NCI-H82 (cell line): ENCODE measurements at places on chromosomes 5 and 9.

DNA sequence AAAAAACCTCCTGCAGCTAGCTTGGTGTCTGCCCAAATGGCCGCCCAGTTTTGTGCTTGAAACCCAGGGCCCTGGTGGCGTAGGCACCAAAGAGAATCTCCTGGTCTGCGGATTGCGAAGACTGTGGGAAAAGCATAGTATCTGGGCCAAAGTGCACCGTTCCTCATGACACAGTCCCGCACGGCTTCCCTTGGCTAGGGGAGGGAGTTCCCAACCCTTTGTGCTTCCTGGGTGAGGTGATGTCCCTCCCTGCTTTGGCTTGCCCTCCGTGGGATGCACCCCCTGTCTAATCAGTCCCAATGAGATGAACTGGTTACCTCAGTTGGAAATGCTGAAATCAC is 83.0 kb upstream of the JAK2 start:
- DNase-seq, result no peak

- no peak for DNase-seq
These were observed 367.8 kb downstream of the IRX2 start for GRCh38 chr5:2383698-2384065.

- no peak for DNase-seq
These were observed 4.1 kb upstream of the GRAMD2B start for GRCh38 chr5:126419102-126419501.

GRCh38 chr5:118243613-118244012 is 744.7 kb downstream of the DTWD2 start:
- DNase-seq, result no peak

GRCh38 chr5:179975713-179976134 is 68.0 kb upstream of the TBC1D9B start:
- DNase-seq, result peak; percentile 40

GRCh38 chr5:110165366-110165765 is 475.6 kb downstream of the MAN2A1 start:
- no peak for DNase-seq

DNA sequence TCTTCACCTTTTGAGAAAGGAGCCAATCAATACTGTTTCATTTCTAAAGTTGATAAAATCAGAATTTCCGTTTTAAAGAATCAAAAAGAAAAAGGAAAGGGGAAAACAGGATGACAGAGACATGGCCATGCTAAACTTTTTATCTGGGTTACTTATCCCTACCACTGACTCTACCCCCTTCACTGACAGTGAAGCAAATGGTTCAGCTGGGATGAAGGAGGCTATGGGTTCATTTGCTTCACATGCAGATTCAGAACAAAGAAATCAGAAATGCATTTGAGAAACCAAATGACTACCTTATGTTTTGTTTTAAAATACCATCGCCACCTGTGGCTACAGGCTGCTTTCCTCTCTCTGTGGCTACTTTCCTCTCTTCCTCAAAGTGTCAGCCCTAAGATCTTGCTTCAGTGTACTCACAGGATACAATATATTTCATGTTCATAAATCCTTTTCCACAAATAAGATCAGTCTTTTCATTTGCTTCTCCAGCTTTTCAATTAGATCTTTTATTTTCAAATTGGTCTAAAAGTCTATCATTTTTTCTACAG is 53.3 kb downstream of the LPAR1 start:
- DNase-seq, result no peak

DNA sequence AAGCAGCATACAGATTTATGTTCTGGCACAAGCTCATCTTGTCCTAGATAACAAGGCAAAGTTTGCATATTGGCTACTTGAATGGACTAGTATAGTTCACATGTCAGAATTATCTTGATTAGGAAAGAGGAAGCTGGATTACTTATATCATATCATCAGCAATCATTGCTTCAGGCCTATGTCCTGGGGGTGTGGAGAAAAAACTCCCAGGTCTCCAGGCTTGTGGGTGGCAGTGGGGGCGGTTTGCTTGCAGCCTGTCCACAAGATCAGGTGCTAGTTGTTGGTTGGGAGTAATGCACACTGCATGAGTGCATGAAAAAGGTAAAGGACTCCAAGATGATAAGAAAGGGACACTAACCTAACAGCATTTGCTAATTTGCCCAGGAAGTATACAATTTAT is 326.4 kb upstream of the PDE4D start:
- no peak for DNase-seq

- no peak for DNase-seq
These were observed 240.5 kb downstream of the GADD45G start for GRCh38 chr9:89845321-89845720.

- DNase-seq, result no peak
These were observed 13.8 kb upstream of the CCL28 start for GRCh38 chr5:43425983-43426382.

DNA sequence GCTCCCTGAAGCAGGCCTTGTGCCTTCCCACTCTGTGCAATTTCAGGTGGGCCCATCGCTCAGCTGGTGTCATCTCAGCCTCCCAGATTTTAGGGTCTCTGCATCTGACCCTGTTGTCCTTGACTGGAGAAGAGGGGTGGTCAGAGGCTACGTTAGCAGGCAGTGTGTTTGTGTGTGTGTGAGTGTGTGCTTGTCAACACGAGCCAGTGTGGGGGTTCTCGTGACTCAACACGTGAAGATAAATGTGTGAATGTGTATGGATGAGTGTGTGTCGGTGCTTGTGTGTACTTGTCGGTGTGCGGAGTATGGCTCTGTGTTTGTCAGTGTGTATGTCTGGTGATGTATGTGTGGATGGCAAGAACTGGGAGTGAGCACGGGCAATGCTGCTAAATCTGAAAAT is 142.6 kb upstream of the KLF4 start:
- DNase-seq, result no peak

DNA sequence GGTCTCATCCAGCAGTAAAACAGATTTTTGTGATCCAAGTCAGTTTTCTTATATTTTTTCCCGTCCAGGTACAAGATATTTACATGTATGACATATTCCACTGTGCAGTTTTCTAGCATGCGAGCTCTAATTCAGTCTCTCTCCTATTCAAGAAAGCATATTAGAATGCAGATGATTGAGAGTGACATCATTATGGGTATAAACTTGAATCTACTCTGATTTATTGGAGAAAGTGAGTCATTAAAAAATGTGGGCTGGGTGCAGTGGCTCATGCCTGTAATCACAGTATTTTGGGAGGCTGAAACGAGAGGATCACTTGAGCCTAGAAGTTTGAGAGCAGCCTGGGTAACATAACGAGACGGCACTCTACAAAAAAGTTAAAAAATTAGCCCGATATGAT is 6.2 kb downstream of the FER start:
- no peak for DNase-seq

DNA sequence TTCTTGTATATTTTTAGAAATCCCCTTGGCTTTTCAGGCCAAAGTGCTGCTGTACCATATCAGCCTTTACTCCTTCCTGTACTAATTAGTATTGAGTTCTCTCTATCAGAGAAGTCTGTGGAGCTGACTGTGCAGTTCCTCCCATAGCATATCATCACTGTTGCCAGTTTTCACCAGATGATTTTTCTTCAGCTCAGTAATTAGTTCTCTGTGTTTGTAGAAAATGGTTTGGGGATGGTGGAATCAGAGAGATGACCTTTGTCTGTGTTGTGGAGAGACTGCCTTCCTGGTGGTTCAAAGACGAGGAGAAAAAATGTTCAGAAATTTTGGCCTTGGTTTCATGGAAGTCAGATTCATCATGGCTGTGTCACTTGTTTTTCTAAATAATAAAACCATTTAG is 227.5 kb upstream of the ACTBL2 start:
- no peak for DNase-seq

GRCh38 chr5:99926463-99926862 is 608.7 kb upstream of the FAM174A start:
- no peak for DNase-seq

GRCh38 chr9:116342061-116342460 is 188.5 kb downstream of the PAPPA start:
- no peak for DNase-seq

- no peak for DNase-seq
These were observed 70.0 kb upstream of the RAD23B start for GRCh38 chr9:107213080-107213479.

DNA sequence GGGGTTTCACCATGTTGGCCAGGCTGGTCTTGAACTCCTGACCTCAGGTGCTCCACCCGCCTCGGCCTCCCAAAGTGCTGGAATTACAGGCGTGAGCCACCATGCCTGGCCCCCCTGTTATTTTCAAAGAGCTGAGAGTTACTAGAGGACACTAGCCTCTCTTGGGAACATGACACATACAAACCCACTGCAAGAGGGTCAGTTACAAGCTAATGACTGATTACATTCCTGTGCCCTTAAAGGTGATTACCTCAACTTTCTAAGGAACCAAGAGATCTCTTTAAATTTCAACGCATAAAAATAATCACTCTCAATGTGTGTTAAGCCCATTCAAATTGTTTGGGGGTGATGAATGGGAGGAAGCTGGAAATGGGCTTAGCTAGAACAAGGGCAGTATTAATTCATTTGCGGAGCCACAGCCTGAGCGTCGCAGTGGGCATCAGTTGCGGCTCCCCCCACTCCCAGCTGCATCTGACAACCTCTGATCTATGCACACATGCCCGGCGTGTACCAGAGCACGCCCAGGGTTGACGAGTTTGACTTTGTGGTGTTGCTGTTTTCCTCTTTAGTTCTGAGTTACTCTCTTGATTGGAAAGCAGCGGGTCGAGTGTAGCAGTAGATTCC is 146.9 kb downstream of the GOLPH3 start:
- peak; percentile 32 for DNase-seq

DNA sequence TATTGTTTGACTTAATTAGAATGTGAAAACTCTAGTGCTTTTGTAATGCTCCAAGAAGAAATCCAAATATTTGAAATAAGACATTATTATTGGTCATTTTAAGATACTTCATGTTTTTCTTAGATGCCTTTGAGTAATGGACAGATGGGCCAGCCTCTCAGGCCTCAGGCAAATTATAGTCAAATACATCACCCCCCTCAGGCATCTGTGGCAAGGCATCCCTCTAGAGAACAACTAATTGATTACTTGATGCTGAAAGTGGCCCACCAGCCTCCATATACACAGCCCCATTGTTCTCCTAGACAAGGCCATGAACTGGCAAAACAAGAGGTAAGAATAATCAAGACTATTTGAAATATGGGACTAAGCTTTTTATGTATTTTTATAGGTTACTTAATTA is 69.2 kb upstream of the SREK1 start:
- peak; percentile 34 for DNase-seq

DNA sequence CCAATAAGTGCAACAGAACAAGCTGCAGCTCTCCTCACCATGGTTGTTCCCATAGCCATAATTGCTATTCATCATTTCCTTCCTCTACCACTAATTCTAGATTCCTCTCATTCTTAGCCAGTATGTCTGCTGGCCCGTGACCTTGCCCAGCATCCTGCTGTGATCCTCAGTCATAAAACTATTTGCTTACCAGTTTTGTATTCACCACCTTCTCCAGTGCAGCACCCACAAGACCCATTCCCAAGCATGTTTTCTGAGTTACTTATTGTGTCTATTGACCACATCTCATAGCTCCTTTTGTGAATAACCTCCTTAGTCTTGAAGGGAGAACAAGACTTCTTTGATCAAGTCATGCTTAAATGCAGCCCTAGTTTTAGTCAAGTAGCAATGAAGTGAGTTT is 488.0 kb upstream of the CTNND2 start:
- no peak for DNase-seq

GRCh38 chr9:118563677-118564076 is 805.6 kb downstream of the BRINP1 start:
- no peak for DNase-seq

DNA sequence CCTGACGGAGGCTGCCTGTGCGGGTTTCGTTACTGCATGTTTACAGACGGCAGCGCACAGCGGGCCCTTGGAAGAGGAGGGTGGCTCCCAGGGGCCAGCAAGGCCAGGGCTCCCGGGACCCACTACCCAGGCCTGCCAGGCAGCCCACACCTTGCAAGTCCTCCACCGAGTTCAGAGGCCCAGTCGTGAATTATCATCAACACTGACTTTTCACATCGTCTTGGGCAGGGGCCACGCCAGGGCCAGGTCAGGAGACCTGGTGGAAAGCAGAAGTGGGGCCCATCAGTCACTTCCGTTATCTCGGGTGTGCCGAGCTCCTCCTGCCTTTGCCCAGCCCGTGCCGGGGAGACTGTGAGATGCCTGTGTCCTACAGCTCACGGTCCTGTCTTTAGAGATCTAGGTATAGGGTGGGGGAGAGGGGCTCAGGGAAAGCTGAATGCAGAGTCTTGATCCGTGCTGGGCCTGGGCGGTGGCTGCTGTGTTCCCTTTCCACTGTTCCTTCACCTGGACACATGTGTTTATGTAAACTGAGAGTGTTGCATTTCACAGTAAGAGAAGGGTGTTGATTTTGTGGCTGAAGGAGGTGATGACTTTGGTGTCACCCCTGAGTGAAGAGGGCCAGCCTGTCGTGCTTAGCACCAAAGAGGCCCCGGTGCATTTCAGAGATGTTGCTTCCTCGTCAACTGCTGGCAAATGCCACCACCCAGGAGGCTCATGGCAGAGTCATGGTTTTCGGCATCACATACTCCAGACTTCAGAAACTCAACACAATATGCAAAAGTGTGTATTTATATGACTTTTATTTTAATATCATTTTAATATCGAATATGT is 175.2 kb downstream of the GAPVD1 start:
- no peak for DNase-seq

DNA sequence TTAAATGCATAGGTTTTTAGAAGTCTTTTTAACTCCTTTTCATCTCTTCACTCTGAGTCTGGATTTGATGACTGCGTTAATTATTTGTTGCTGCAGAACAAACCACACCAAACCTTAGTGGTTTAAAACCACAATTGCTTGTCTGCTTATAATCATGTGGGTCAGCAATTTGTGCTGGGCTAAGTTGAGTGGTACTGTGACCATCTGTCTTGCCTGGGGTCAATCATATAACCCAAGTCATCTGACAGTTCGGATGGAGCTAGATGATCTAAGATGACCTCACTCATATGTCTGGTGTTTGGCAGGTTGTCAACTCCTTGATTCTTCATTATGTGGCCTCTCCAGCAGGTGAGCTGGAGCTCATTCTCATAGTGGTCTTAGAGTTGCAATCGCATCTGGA is 219.1 kb upstream of the ELAVL2 start:
- peak; percentile 25 for DNase-seq

- DNase-seq, result no peak
These were observed 93.4 kb downstream of the KCNIP1 start for GRCh38 chr5:170597109-170597751.

- no peak for DNase-seq
These were observed 23.8 kb downstream of the GABRG2 start for GRCh38 chr5:162091336-162091735.

- no peak for DNase-seq
These were observed 2.0 kb upstream of the NINJ1 start for GRCh38 chr9:93136011-93136440.

- no peak for DNase-seq
These were observed 21.5 kb downstream of the TMC1 start for GRCh38 chr9:72542917-72543316.

- peak; percentile 72 for DNase-seq
These were observed 4.6 kb upstream of the SLC25A48 start for GRCh38 chr5:135829681-135830383.

GRCh38 chr9:36847781-36848673 is 186.0 kb downstream of the PAX5 start:
- no peak for DNase-seq
